ENCODE measurements at places on chromosomes 3 and 15.

DNA sequence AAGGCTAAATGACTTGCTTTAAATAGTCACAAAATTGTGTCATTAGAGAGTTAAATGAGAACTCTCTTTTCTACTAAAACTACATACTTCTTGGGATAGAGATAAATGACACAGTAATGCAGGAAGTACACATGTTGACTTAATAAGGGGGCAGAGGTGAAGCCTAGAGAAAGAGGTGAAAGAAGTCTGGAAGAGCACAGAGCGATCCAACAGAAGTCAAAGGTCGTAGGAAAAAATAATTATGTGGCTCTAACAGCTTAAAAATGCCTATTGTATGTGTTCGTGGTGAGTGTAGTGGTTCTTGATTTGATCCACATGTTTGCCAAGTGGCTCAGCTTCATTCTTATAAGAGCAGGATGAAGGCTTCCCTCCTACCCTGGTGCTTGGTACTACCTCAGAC lies 61.7 kb downstream of the TMEM212 start:
- DNase-seq, result no peak

DNA sequence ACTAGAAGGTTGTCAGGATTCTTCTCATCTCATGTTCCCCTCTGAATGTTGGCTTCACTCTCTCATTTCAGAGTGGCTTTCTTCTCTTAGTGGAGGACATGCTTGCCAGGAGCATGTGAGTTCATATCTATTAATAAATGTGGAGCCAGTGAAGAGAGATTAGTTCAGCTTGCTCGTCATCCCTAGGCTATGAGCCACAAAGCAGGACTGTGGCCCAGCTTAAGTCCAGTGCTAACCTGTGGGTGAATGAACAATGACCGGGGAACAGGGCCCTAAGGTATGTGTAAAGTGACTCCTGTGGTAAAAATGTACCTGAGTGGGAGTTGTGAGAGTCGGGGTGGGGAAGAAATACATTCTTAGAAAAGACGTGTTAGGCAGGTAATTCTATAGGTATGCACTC lies 96.9 kb upstream of the TBL1XR1 start:
- DNase-seq, result no peak

DNA sequence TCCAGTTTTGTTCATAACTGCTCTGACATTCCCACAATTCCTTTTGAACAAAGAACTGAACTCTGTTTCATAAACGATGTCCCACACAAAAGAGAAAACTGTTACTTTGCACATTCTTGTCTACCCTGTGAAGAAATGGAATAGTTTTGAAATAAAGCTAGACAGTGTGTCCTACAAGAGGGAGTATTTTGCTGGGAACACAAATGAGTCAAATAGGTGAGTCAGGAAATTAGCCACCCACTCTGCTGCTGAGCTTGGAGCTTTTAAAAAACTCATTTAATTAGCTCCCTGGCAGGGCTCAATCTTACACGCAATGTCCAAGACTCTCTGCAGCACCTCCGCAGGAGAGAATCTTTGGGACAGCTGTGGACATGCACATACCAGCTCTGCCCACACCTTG lies 193.4 kb downstream of the SLC9A9 start:
- DNase-seq, result no peak

DNA sequence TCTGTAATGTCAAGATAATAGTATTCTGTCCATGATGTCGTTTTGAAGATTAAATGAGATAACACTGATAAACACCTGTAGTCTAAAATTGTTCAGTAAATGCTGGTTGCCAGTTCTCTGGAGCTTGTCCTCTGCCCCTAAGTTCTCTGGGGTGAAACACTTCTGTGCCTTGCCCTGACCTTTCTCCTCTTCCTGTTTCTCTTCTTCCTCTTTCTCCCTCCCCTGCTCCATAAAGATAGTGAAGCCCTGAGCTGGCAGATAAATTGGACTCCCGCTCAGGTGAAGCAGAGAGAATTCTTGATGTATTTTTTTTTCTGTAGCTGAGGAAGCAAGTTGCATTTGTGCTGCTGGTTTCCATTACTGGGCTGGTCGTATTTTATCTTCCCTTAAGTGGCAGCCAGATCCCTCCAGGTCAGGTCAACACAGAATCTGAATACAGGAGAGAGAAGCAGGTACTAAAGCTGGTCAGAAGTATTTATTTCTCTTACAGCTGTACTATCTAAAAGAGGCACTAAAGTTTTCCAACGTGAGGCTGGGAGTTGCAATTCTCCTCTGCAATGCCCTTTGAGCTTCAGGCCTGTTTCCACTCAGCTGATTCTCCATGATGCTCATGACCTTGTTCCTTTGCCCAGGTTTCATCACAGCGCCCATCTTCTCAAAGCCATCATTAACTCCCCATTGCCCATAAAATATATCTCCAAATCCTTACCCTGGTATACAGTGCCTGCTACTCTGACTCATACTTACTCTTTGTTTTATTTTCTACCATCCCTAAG lies 319.3 kb upstream of the CFAP20DC start:
- DNase-seq, result no peak

DNA sequence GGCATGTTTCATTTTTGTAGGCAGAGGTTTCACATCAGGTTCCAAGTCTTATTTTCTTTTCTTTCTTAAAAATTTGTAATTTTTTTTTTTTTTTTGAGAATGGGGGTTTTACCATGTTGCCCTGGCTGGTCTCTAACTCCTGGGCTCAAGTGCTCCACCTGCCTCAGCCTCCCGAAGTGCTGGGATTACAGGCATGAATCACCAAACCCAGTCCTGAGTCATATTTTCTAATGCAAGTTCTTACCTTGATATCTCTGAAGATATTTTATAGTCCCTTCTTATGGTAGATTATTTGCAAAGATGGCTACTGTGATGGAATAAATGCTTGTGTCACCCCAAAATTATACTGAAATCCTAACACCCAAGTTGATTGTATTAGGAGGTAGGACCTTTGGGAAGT lies 63.8 kb downstream of the SLC9A9 start:
- no peak for DNase-seq

- DNase-seq, result no peak
Observed at GRCh38 chr3:89227218-89227617, 119.8 kb downstream of the EPHA3 start.

- no peak for DNase-seq
Observed at GRCh38 chr3:151347432-151347831, 18.1 kb upstream of the P2RY13 start.

GRCh38 chr3:189944285-189945145 lies 176.2 kb downstream of the P3H2 start:
- no peak for DNase-seq

DNA sequence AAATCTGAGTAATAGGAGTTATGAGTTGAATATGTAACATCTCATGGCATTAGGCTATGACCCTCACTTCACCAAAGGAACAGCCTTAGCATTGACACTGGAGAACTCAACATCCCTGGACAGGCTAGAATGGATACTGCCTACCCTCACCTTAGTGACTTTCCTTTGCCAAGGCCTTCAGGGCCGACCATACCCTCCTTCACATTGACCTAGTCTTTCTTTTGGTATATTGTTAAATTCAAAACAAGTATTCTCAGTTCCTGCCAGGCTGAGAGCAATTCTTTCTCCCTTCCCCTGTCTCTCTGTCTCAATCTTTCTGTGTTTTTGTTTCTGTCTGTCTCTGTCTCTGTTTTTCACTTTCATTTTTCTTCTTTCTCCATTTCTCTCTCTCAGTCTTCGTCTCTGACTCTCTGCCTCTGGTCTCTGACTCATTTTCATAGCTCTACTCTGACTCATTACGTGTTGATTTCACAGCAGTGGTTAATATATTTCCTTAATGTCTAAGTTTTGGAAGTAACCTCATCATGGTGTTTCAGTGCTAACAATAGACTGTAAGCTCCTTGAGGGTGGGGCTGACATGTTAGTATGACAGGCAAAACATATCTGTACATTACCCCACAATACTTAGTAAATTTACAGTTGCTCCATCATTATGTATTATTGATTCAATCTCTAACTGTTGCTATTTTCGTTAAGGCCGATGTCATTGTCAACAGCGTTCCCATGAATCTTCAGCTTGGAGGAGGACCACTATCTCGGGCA lies 32.5 kb downstream of the PARP15 start:
- DNase-seq, result no peak

DNA sequence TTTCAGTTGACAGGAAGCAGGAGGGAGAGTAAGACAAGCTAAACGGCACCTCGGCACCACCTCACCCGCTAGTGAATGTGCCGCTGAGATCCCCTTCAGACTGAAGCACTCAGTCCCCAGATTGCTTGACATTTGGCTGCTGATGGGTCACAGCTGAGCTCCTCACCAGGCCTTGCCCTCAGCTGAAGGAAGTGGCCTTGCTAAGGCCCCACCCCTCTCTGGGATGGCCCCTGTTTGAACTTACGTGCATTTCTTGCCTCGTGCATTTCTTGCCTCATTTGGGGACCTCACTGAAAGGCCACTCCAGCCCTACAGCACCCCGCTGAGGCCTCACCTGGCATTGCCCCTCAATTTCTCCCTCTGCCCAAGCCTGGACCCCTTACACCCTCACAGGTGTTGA lies 39.8 kb downstream of the EOGT start:
- no peak for DNase-seq
